ENCODE measurements at places on chromosomes 2 and 18.

DNA sequence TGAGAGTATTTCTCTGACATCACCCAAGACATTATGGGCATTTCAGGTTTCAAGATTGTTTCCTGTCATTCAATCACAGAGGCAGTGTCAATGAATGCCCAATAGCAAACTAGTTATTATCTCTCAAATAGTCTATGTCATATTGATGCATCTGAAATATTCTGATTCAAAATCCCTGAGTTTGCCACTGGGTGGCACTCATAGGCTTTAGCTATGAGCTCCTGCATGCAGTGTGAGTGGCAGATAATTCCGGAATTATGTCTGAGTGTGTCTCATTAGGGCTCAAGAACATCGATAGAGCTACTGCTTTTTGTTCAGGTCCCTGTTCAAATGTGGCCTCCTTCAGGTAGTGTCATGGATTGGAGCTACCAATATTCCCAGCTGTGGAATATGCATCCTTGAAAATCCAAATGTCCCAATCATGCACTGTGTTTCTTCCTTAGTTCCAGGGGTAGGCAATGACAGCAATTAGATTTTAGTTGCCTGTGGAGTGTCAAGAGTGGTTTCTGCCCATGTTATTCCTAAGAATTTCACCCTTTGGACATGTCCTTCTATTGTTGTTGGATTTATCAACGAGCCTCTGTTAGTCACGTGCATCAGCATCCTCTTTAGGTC, 7.8 kb upstream of the OR6B3 start:
- DNase-seq = peak; percentile 62

GRCh38 chr2:85682378-85682777, 11.8 kb upstream of the GNLY start:
- DNase-seq = no peak

- DNase-seq = no peak
These were observed 27.7 kb downstream of the THOC1 start for GRCh38 chr18:240175-240574.

- no peak for DNase-seq
These were observed 2.3 kb downstream of the ARL4C start for GRCh38 chr2:234494361-234495250.

GRCh38 chr2:763766-764525, 86.7 kb upstream of the TMEM18 start:
- DNase-seq = no peak

- DNase-seq = no peak
These were observed 218.0 kb upstream of the OSR1 start for GRCh38 chr2:19576411-19576810.

DNA sequence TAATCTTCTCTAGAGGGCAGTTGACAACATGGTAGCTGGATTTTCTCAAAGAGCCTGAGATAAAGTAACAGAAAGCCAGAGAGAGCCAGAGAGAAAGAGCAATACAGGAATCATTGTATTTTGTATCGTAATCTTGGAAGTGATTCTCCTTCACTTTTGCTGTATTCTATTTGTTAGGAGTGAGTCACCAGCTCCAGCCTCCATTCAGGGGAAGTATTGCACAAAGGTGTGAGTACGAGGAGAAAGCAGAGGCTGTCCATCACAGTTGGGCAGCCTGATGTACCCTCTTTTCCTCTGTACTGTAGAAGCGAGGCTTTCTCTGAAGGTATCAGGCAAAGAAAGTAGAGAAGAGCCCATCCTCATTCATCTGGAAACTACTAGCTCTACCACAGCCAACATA, 176.8 kb downstream of the KCNS3 start:
- no peak for DNase-seq

DNA sequence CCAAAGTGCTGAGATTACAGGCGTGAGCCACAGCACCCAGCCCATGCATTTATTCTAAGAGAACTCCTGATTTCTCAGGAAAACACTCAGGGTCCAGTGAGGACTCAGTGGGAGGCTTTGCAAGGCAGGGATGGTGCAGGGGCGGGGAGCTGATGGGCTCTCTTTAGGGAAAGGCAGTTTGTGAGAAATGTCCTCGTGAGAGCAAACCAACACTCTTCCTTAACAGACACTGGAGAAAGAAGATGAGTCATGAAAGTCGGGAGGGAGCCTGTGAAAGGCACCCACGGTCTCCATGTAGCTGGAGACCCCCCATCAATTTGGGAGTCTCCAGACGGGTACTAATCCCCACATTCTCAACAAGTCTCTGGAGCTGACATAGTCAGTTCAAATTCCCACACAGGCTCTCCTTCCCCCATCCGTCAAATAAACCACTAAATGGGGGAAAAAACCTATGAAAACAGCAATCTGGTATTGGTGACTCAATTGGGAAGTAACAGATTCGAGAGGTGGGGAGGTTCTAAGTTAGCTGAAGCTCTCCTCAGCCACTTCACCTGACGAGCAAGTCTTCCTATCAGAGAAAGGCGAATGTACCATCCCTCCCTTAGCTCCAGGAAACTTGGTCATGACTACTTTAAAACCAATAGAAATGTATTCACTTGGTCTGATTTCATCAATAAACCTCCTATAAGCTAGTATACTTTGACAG, 11.0 kb upstream of the CREG2 start:
- DNase-seq = no peak

GRCh38 chr2:140454717-140455116, 1674.5 kb upstream of the NXPH2 start:
- no peak for DNase-seq

DNA sequence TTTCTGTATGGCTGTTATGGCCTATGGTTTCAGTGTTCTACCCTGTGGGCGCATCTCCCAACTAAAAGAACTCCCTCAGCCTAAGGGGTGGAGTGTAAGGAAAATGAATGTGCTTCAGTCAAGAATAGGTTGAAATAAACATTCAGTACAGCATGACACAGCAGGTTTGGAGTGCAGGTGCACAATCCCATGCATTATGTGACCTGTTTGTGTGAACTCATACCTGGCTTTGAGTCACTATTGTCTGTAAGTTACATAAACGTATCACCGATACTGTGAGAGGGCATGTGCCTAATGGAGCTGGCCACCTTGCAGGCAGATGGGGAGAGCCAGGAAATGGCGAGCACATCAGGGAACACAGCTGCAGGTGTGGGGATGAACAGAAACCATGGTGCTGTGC, 216.0 kb downstream of the DSEL start:
- no peak for DNase-seq

- no peak for DNase-seq
These were observed 149.6 kb downstream of the NCKAP5 start for GRCh38 chr2:133418671-133419070.

DNA sequence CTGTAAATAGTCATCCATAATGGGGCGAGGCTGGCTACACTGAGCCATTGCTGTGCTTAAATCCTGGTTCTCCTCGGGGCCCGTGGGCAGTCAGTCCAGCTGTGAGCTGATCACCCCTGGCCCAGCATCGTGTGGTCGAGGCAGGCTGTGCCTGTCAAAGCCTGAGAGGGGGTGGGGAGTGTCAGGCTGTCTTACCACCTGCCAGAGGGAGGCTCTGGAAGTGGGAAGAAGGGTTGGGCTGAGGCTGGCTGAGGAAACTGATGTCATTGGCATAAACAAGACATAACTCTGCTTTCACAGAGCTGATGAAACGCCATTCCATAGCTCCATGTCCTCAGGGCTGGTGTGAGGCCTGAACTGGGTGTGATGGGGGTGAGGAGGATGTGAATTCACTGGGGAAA, 49.7 kb downstream of the KLHL29 start:
- DNase-seq = no peak

- DNase-seq = no peak
These were observed 377.1 kb upstream of the MEIS1 start for GRCh38 chr2:66057844-66058243.

DNA sequence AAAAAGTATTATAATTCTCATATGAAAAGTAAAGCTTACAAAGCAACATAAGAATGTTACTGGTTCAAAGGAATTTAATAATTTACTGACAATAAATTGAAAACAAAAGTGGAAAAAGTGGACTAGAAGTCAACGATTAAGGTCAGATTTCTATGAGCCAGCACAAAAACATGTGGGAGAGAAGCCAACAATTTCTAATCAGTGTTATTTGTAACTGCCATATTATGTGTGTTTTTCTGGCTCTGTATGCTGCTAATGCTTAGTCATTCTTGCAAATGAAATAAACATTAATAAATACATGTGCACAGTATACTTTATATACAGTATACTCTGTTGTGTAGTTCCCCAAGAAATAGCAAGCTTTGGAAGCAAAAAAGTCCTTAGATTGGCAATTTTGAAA, 301.3 kb upstream of the RGPD4 start:
- no peak for DNase-seq

DNA sequence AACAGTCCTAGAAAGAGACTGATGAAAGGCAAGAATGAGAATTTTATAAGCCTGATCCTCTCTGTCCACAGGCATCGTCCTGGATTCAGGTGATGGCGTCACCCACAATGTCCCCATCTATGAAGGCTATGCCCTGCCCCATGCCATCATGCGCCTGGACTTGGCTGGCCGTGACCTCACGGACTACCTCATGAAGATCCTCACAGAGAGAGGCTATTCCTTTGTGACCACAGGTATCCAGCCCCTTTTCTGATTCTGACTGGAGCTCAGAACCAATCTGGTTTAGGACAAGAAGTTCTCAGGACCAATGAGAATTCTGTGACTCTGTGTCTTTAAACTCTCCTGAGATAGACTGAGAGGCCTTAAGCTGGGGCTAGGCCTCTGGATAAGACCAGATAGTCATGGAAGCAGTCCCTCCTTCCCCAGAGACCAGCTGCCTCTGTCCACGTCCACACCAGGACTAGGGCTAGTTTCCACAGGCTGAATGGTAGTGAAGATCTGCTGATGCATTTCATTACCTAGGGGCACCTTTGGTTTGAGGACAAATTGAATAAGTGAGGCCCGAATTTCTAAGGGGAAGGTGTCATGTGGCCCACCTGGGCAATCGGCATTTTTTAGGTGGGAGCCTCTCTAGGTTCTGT, 13.1 kb upstream of the DGUOK start:
- DNase-seq = no peak

DNA sequence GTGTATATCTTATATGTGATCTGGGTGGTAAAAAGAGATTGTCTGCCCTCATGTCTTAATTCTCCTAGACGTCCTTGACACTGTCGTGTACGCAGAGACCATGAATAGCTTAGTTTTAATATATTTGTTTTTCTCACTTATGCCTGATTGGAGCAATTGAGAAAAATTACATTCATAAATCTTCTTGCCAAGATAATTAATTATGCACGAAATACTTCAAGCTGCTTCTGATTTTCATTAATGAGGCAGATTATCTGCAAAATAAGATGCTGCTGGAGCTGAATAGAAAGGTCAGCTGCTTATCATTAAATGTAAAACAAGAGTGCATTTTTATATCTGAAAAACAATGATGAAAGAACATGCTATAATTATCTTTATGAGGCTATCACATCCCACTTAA, 95.9 kb downstream of the CCDC141 start:
- DNase-seq = no peak

- no peak for DNase-seq
These were observed 149.2 kb downstream of the DYSF start for GRCh38 chr2:71602581-71602980.

DNA sequence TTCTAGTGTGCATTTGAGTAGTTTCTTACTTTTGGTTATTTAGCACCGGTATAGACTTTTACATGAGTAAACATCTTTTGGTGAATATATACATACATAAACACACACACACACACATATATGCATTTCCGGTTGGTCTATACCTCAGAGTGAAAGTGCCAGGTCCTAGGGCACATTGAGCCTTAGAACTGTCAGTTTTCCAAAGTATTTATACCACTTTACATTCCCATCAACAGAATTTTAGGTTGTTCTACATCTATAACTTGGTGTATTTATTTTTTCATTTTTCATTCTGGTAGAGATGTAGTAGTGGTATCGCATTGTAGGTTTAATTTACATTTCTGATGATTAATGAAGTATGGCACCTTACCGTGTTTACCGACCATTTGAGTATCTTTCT, 22.6 kb downstream of the MMADHC start:
- no peak for DNase-seq

DNA sequence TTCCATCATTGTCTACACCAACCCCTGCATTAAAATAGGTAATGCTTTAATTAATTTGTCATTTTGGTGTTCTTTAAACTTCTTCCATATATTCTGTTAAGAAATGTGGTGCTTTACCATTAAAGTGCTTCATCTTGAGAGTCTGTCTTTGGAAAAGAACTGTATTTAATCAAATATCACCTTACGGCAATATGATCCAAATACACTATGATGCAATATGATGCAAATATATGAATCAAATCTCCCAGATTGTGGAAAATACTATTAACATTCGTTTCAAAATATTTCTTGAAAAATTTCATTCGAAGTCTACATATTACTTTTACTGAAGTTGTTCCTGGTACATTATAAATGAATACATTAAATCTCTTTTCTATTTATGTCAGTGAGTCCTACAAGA, 23.0 kb downstream of the VPS4B start:
- no peak for DNase-seq

DNA sequence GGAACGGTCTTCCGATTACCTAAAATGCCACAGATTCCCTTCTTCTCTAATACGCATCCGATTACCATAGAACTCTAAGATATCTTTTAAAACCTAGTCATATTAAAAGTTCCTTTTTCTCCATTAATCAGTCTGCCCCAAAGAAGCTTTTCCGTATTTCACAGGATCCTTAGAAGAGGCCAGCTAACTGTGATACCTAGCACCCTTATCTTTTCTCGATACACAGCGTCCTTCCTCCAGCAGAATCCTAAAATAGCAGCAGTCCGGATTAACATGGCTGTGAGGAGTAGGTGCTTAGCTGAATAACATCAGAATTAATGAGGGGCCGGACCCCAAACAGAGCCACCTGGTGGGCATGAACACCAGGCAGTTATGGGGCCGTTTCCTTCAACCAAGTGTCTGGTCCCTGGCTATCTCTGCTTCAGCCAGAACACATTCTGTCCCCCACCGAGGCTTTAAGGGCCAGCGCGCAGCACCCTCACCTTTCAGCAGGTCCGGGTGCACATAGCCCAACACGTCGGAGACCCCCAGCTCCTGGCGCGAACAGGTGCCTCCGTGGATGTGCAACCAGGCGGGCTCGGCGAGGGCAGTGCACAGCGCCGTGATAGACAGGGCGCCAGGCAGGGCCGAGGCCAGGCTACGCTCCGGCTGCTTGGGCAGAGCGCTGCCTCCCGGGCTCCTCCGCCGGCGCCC, 995 bp downstream of the TMEM127 start:
- DNase-seq = peak; percentile 46

All from Calu3 (cell line).